ENCODE measurements at places on chromosomes 11 and 22.

DNA sequence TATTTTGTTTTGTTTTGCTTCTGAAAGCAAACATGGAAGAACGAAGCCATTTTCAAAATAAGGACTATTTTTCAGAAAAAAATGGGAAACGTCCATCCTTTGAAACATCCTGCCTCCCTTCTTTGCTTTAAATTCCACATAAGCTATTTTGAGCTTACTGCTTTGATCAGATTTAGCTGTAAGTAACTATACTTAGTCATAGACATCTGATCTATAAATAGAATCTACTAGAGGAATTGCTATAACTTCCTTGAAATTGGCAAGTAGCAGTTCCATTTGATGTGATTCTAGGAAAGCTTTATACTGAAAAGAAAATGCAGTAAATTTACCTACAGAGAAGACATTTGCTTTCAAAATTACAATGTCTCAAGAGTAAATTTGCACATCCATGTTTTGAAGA, 305.8 kb downstream of the TTC28 start:
- no peak for DNase-seq

- DNase-seq, result no peak
These were observed 317.8 kb downstream of the NTM start for GRCh38 chr11:131688048-131688693.

DNA sequence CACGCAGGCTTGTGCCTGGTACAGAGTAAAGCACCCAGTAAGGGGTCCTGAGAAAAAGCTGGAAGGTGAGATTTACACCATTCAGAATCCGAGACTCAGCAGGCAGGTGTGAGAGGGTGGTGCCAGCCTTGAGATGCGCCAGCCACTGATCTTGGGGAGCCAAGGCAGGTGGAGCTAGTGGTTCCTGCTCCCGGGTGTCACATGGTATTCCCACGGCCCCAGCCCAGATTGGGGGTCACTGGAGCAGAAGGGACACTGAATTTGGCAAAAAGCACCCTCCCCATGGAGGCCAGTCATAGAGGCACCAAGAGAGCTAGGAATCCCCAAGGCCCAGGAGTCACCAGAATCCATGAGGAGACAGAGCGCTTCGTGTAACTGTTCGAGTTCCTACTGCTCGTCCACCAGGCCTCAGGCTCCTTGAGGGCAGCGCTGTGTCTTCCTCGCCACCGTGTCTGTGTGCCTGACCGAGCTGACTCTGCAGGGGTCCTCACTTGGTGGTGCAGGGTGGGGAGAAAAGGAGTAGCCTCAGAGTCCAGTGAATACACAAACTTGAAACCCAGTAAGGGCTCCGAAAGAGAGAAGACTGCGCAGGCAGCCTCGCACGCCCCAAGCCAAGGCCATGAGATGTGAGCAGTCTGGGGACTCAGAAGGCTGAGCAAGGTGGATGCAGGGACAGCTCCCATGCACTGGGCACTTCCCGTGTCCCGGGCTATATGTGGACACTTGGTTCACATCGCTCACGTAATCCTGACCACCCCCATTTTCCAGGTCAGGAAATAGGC, 28.2 kb downstream of the TOM1 start:
- no peak for DNase-seq

DNA sequence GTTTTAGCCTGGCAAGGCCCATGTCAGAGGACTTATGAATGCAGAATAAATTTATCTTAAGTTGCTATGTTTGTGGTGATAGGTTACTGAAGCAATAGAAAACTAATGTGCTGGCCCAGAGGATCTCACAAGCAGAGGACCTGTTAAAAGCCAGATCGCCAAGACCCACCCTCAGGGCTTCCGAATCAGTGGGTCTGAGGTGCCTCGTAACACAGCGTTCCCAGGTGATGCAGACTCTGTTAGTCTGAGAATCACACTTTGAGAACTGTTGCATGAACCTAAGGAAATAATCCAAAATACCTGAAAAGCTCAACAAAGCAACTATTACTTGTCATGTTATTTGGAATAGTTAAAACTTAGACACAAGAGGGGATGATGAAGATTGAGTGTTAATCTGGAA, 6.7 kb upstream of the SCARF2 start:
- no peak for DNase-seq

GRCh38 chr22:49433717-49434611, 393.7 kb downstream of the BRD1 start:
- DNase-seq, result no peak

GRCh38 chr11:8233691-8234424, 29.8 kb downstream of the LMO1 start:
- DNase-seq, result peak; percentile 18

- no peak for DNase-seq
These were observed 160.5 kb upstream of the NAV2 start for GRCh38 chr11:19552161-19552560.

GRCh38 chr22:20798218-20798617, 24.3 kb downstream of the SERPIND1 start:
- no peak for DNase-seq

DNA sequence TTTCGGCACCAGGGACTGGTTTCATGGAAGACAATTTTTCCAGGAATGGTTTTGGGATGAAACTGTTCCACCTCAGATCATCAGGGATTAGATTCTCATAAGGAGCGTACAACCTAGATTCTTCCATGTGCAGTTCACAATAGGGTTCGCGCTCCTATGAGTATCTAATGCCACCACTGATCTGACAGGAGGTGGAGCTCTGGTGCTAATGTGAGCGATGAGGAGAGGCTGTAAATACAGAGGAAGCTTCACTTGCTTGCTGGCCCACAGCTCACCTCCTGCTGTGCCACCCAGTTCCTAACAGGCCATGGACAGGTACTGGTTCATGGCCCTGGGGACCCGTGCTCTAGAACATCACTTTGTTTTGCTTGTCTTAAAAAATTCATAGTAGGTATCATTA, 41.8 kb upstream of the AMPD3 start:
- no peak for DNase-seq

GRCh38 chr11:100925935-100926334, 203.7 kb downstream of the PGR start:
- no peak for DNase-seq

DNA sequence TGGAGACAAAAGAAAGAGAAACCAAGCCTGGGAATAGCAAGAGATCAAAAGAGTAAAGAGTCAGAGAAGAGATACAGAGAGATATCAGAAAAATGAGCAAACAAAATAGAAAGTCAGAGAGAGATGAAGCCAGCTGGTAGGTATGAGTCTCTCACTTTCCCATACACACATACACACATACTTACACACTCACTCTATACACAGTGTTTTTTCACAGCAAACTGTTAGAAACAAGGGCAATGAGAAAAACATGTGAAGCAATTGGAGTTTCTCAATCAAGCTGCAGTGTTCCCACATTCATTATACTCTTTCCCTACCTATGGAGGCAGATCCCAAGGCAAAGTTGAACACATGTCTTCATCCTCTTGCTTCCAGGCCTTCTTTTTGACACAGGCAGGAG, 2.6 kb upstream of the NLRP10 start:
- no peak for DNase-seq

- no peak for DNase-seq
These were observed 23.3 kb upstream of the POU2AF1 start for GRCh38 chr11:111402411-111402810.

GRCh38 chr11:119194811-119195440, 9.7 kb downstream of the NHERF4 start:
- DNase-seq, result no peak

DNA sequence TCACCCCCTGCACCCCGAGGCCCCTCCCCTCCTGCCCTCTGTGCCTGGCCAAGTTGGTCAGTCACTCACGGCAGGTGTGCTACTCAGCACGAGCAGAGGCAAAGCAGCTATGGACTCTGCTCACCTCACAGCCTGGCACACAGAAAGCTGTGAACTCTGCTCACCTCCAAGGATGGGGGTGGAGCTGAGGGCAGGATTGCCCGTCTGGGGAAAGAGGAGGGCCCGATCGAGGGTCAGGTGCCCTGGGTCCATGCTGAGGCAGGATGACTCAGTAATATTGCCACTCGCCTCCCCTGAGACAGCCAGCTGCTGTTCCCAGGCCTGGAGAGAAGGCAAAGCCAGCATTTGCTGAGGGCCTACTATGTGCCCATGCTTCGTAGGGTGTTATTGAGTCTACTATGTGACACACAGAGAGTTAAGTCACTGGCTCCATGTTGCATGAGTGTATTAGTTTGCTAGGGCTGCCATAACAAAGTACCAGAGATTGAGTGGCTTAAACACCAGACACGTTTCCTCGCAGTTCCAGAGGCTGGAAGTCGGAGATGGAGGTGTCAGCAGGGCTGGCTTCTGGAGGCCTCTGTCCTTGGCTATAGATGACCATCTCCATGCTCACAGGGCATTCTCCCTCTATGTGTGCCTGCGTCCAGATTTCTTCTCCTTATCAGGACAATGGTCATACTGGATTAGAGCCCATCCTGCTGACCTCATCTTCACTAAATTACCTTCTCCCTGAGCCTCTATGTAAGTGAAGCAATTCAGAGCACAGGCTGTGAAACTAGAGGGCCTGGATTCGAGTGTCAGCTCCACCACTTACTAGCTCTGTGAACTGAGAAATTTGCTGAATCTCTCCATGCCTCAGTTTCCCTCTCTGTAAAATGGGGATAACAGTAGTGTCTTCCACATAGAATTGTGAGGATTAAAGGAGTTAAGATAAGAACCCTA, 13.2 kb upstream of the TSKU start:
- no peak for DNase-seq

DNA sequence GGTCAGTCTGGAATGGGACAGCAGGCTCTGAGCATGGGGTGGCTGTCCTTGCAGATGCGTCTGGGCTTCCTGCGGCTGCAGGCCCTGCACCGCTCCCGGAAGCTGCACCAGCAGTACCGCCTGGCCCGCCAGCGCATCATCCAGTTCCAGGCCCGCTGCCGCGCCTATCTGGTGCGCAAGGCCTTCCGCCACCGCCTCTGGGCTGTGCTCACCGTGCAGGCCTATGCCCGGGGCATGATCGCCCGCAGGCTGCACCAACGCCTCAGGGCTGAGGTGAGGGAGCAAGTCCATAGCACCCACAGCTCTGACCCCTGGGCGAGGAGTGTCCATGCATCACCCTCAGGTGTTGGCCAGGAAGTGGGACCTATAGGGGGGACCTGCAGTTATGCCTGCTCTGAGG, 51.6 kb downstream of the MYO7A start:
- no peak for DNase-seq

DNA sequence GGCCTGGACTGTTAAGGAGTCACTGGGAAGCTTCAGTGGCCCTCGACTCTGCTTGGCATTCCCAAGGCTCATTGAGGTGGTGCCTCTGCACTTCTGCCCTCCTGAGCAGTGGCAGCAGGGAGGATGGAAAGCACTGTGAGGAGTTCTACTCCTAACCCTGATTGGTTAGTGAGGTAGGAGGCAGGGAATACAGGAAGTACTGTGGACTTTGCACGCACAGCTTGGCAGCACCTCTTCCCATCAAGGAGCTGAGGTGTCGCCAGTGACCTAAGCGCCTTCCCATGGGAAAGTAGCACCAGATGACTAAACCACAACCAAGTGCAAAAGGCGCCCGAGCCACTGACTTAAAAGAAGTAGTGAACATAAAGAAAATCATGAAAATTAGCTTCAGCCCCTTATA, 152.5 kb upstream of the CADM1 start:
- no peak for DNase-seq

- DNase-seq, result no peak
These were observed 212.2 kb upstream of the TBCEL start for GRCh38 chr11:120811731-120812130.

DNA sequence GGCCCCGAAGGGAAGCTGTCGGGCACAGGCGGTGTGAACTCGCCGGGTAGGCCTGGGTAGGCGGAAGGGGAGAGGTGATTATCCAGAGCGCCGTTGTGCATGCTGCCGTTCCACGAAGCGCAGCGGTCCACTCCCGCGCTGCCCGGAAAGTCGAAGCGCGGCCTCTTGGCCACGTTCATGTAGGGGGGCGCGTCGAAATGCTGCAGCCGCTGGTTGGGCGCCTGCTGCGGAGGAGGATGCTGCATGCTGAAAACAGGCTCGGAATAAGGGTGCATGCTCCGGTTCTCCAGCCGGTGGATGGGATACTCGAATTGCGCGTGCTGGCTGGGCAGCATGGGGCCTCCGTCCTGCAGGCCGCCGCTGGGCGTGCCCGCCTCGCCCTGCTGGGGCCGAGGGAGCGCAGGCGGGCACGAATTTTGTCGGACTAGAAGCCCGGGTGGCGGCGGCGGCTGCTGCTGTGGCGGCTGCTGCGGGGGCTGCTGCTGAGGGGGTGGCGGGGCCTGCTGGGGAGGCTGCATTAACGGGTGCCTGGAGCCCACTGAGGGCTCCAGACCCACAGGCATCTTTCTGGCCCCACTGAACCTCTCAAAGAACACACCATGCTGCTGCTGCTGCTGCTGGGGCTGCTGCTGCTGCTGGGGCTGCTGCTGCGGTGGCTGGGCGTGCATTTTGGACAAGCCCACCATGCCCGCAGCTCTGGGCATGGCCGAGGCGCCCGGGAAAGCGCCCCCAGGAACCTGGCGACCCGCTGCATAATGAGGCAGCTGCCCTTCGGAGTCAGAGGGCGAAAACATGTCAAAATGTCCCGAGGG, 2.3 kb downstream of the MN1 start:
- no peak for DNase-seq

DNA sequence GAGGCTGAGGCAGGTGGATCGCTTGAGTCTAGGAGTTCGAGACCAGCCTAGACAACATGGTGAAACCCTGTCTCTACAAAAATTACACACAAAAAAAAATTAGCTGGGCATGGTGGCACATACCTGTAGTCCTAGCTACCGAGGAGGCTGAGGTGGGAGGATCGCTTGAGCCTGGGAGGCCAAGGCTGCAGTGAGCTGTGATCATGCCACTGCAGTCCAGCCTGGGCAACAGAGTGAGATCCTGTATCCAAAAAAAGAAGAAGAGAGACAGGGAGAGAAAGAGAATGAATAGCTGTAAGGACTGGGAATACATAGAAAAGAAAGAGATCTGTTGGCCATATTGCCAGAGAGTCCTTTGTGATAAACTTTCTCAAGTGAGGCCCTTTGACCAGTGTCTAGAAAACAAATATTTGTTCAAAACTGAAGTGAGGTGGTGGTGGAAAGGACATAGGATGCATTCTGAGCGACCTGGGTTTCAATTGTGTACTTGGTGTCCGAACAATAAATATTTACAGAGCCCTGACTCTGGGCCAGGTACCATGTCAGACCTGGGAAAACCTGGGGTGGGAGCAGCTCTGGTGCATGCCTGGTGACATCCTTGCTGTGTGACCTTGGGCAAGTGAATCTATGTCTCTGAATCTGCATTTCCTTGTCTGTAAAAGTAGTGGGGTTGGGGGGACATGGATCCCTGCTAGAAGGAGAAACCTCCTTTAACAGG, 89.6 kb upstream of the CRYBB3 start:
- DNase-seq, result no peak

- no peak for DNase-seq
These were observed 53.8 kb downstream of the PAX6 start for GRCh38 chr11:31757260-31757835.

Data from non-pigmented ciliary epithelial cell (primary cell).